ENCODE measurements at places on chromosomes 3 and 15. TPM values are rescaled to one million over a fixed set of nuclear protein-coding genes. Genes with fewer than 3 reads are reported as not detected.

The CCR3 gene
- not detected for total RNA-seq

The CAPN3 gene
- total RNA-seq = 5.5 TPM

The KBTBD12 gene
- total RNA-seq = not detected

The ISL2 gene
- 0.54 TPM for total RNA-seq

The LCTL gene
- not detected for total RNA-seq

The PPM1L gene
- 5.8 TPM for total RNA-seq

The NR1D2 gene
- 5.9 TPM for total RNA-seq

The GABPB1 gene
- 34.9 TPM for total RNA-seq

The LRRK1 gene
- total RNA-seq = 0.40 TPM

The RARRES1 gene
- total RNA-seq = not detected

The TPRG1 gene
- total RNA-seq = 1.7 TPM

The CEMIP gene
- not detected for total RNA-seq

The SH3GL3 gene
- total RNA-seq = not detected

The PAK2 gene
- total RNA-seq = 98.5 TPM

The SNX33 gene
- 0.60 TPM for total RNA-seq

The MEX3B gene
- total RNA-seq = 1.2 TPM

The RASL12 gene
- not detected for total RNA-seq

The PEX5L gene
- total RNA-seq = 0.04 TPM

The RIOX2 gene
- 42.0 TPM for total RNA-seq

The GOLGA6L7 gene
- not detected for total RNA-seq

The ARGFX gene
- total RNA-seq = not detected

The MOBP gene
- not detected for total RNA-seq

The DAZL gene
- not detected for total RNA-seq

The SOX14 gene
- total RNA-seq = not detected

The DNAH1 gene
- total RNA-seq = 25.7 TPM

The KBTBD8 gene
- total RNA-seq = 8.3 TPM

The PLOD2 gene
- not detected for total RNA-seq

The PTH1R gene
- total RNA-seq = not detected

The TM4SF4 gene
- total RNA-seq = not detected

The TMEM212 gene
- not detected for total RNA-seq

The TNFAIP8L3 gene
- not detected for total RNA-seq

The MLF1 gene
- 0.79 TPM for total RNA-seq

The SYNPR gene
- not detected for total RNA-seq

The ISLR gene
- not detected for total RNA-seq

The ARHGEF26 gene
- 0.02 TPM for total RNA-seq

The CHAC1 gene
- total RNA-seq = 6.7 TPM

The CPLX3 gene
- 0.19 TPM for total RNA-seq

The LRIG1 gene
- 26.4 TPM for total RNA-seq

The SPTSSB gene
- not detected for total RNA-seq

The NR1I2 gene
- 0.10 TPM for total RNA-seq

The PPP1R14D gene
- total RNA-seq = not detected

The SLC28A2 gene
- total RNA-seq = not detected

The HMG20A gene
- 47.4 TPM for total RNA-seq

The NFKBIZ gene
- 37.7 TPM for total RNA-seq

The EPHA3 gene
- not detected for total RNA-seq

The GRK7 gene
- not detected for total RNA-seq

The KLHL40 gene
- total RNA-seq = not detected

The C2CD4A gene
- total RNA-seq = not detected

Measured in activated CD4-positive, alpha-beta T cell treated with anti-CD3 and anti-CD28 coated beads, Interleukin-2, amount 10 ng/mL, durations not matched to agents 7 days and 5 days (primary cell).